ENCODE measurements at places on chromosomes 2 and 18.

DNA sequence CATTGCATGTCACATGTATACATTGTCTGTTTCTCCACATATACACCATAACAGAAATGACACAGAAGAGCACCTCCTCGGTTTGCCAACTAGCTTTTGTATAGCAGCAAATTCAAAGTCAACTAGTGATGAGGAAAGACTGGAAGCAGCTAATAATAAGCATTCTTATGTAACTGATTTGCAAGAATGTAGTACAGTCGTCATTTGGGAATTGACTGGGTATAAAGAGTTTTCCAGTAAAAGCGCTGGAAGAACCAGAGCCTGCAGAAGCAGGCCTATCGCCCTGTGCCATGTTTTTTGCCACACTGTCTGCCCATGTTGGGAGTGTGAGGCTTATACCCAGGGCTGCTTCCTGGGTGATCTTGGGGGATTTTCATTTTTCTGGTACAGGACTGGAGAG, 310.6 kb downstream of the GBX2 start:
- DNase-seq: no peak

DNA sequence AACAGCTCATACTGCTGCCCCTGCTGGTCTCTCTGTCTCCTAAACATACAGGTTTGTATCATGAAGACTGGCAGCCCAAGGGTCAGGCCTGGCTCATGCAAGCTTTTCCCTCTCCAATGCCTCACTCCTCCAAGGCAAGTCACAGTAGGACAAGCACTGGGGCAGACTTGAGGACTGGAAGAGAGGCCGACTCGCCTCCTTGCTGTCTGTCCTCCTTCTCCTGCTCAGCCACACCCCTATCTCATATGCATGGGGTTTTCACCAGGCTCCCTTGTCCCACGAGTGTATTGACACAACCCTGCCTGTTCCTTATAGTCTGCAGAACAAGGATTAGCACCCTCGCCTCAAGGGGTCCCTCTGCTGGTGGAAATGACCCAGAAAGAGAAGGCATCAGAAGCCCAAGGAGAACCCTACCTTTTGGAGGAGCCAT, 223.7 kb downstream of the SOX11 start:
- DNase-seq: no peak

- no peak for DNase-seq
These were observed 17.1 kb downstream of the FAM178B start for GRCh38 chr2:96969321-96969720.

DNA sequence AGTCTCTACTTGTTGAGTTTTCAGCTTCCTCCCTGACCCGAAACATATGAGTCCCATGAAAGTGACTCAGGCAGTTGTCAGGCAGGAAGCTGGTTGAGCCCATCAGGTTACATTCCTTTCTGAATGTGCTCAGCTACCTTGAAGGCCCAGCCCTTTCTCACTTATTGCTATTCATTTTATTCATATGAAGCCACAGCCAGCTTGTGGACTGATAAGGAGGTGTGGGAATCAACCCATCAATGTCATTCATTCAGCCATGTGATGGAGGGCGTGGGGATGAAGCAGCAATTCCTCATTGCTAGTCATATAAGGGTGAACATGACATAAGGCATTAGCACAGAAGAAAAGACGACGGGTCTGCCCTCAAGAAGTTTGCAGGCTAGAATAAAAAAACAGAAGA, 5.3 kb upstream of the VPS4B start:
- no peak for DNase-seq

DNA sequence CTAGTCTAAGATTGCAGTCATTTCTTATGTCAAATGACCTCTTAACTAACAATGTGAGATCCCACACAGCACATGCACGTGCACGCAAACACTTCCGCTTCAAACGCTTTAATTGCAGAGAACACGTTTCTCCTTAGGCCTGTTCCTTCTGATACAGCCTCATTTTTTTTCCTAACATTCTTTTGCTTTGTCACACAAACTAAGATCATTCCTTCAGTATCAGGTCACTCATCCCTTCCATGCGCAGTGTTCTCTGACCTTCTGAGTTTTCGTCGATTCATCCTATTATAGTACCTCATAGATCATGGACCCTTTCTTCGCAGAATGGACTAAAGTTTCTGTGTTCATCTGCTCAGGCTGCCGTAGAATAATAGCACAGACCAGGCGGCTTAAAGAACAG, 327.1 kb upstream of the CDH19 start:
- no peak for DNase-seq

DNA sequence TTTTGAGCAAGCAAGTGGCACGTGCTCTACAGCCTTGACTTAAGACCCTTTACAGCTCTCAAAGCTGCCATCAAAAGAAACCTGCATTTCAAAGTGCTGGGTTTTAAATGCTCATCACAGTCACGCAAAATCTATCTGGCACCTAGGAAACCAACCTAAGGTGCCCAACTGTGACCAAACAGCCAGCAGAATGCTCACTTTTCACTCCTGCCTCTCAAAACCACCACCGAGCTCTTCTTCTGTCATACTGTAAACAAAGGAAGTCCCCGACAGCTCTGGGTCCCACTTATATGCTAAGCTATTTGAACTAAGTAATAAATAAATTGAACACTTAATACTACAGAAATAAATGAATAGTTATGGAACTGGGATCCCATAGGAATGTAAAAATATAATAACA, 33.6 kb downstream of the SATB2 start:
- DNase-seq: no peak

GRCh38 chr2:121809607-121810006, 54.2 kb downstream of the TSN start:
- DNase-seq: no peak

Measured in left cardiac atrium (tissue), 4 donors.